ENCODE measurements at places on chromosomes 4 and X.
A peak's percentile ranks its signal among the peaks of the same experiment; 100 is the strongest.

DNA sequence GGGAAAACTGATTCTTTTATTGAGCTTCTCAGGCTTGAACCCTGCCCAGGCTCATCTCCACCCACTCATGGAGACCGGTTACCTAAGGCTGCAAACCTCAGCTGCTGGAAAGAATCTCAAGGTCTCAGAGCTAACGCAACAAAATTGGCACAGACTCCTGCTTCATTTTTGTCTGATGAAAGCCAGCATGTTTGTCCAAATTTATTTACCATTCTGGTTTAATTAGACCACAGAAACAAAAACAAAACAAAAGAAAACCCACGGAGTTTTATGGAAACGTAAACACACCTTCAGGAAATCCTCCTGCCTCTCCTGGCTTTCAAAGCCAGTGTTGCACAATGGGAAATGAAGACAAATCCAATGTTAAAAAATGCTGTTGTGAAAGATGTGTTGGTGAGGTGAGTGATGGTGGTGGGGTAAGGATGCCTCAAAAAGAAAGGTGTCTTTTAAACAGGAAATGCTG is 56.4 kb upstream of the PDLIM3 start:
- no peak for DNase-seq

DNA sequence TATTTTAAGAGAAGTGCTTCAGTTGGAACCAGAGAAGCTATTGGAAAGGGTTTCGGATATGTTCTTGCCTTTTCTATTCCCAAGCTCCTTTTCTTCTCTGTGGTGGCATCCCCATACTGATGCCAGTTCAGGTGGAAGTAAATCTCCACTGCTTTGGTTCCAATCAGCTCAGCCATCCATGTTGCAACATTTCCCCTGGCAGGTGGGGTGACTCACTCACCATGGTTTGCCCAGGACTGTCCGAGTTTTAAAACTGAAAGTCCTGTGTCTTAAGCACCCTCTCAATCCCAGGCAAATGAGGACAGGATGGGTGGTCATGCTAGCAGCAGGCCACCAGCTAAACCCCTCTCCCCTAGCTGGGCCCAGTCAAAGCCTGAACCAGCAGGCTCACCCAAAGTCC is 15.1 kb downstream of the RAI2 start:
- no peak for DNase-seq

DNA sequence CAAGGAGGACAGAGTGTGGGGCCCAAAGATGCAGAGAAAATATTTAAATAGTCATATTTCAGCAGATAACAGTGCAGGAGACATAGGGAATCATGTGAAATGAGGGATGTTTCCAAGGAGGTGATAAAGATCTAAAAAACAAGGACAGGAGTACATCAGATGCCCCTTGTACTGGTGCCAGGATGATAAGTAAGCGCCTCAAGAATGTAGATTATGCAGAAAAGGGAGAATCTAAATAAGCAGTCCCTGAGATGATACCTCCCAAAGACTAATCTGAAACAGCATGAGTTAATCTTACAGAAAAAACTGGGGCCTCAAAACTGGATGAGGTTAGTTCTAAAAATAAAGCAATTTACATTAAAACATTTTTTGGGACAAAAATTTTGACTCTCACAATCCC is 136.1 kb upstream of the WDFY3 start:
- peak; percentile 85 for DNase-seq

GRCh38 chrX:40080894-40081678 is 16.7 kb downstream of the BCOR start:
- DNase-seq: no peak

GRCh38 chr4:2259036-2259540 is 2.8 kb downstream of the MXD4 start:
- no peak for DNase-seq

GRCh38 chrX:10467793-10468192 is 152.6 kb downstream of the MID1 start:
- DNase-seq: peak; percentile 77

GRCh38 chrX:133859336-133859735 is 126.1 kb downstream of the GPC3 start:
- DNase-seq: no peak

- no peak for DNase-seq
These were observed 137.0 kb downstream of the PPP3CA start for GRCh38 chr4:101210331-101210730.

GRCh38 chr4:89422441-89422990 is 114.9 kb upstream of the GPRIN3 start:
- no peak for DNase-seq

GRCh38 chr4:94181815-94182214 is 25.9 kb upstream of the SMARCAD1 start:
- DNase-seq: no peak

DNA sequence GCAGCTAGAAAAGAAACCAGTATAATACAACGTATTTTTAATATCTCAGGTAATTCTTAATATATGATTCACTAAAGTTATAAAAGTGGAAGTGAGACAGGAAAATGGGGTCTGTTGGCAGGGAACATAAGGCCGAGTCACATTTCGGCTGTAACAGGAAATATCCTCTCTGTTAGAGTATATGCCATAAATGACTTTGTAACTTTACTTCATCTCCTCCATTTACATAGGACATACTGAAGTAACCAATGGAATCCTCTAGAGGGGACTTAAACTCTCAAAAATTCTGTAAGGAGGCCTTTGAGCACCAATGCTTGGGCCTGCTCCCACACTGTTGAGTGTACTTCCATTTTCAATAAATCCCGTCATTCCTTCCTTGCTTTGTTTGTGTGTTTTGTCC is 71.3 kb downstream of the ANKRD17 start:
- DNase-seq: peak; percentile 35

DNA sequence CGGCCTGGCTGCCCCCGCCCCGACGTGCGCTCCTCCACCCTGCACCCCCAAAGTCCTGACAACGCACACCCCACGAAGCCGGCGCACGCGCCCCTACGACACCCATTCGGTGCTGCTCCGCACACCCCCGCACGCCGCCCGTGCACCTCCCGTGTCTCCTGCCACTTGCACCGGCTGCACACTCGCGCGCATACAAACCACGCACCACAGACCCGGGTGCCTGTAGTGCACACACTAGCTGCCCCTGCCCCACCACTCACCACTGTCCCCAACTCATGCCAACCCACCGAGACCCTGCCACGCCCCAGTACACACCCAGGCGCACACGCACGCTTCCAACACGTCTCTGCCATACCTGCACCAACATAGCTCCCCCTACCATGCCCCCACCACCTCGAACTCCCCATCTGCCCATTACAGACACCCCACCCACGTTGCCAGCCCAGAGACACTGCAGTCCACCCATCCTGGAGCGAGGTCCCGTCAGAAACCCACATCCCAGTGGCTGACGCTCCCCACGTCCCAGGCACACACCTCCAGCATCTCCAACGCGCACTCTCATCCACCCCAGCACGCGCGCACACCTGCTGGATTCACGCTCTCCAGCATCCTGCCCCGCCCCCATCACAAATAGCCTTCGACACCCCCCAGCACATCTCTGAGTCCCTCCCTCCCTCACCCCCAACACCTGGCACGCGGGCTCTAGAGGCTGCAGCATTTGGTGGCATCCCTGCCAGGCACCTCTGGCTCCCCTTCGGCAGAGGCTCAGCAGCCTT is 4.2 kb upstream of the DUSP9 start:
- no peak for DNase-seq

DNA sequence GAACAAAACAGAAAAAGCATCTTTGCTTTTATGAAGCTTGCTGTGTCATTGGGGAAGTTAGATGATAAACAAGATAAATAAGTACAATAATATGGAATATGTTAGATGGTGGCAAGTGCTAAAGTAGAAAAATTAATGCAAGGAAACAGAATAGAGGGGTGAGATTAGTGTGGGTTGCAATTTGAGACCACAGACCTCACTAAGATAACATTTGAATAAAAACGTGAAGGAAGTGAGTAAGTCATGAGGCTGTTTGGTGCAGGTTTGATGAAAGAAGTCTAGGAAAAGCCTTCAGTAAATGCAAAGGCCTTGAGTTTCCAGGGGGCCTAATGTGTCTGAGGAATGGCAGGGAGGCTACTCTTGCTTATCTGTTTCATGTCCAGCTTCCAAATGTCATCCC is 102.5 kb downstream of the CFAP299 start:
- no peak for DNase-seq

GRCh38 chr4:140113653-140114052 is 40.3 kb downstream of the MAML3 start:
- DNase-seq: no peak

- no peak for DNase-seq
These were observed 217.5 kb upstream of the GYPA start for GRCh38 chr4:144357975-144358374.

GRCh38 chr4:112511093-112511802 is 4.7 kb downstream of the NEUROG2 start:
- no peak for DNase-seq

- no peak for DNase-seq
These were observed 3.3 kb upstream of the DUSP9 start for GRCh38 chrX:153643431-153644351.

DNA sequence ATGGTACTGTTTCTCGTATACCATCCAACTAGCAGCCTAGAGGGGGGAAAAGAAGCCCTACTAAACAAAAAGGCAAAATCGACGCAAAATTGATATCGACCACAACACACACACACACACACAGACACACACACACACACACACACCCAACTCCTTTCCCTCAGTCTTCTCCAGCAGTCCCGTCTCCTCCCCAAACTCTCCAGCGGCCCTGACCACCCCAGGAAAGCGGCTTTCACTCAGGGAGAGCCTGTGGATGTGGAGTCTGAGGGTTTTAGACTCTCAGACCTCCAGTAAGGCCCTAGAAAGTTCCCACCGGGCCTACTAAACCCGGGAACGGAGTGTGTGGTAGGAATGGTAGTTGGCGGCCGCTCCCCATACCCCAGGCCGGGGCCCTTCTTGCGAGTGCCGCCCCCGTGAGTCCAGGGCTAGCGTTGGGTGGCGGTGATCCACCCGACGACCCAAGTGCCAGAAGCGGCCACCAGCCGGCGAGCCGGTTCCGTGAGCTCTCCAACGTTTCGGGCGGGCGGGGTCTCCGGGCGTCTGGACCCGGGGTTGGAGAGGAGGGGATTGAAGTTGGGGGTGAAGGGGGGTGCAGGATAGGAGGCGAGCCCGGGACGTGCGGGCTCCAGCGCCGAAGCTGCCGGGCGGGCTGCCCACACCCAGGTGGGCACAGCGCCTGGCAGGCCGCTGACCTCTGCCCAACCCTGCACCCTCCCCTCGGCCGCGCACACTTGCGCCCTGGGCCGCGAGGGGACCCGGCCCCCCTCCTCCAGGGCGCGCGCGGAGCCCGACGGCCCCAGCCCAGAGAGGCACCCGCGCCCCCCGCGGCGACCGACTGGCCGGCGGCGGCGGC is 13.7 kb downstream of the ARX start:
- no peak for DNase-seq

GRCh38 chr4:98773638-98774037 is 115.2 kb upstream of the TSPAN5 start:
- DNase-seq: no peak

DNA sequence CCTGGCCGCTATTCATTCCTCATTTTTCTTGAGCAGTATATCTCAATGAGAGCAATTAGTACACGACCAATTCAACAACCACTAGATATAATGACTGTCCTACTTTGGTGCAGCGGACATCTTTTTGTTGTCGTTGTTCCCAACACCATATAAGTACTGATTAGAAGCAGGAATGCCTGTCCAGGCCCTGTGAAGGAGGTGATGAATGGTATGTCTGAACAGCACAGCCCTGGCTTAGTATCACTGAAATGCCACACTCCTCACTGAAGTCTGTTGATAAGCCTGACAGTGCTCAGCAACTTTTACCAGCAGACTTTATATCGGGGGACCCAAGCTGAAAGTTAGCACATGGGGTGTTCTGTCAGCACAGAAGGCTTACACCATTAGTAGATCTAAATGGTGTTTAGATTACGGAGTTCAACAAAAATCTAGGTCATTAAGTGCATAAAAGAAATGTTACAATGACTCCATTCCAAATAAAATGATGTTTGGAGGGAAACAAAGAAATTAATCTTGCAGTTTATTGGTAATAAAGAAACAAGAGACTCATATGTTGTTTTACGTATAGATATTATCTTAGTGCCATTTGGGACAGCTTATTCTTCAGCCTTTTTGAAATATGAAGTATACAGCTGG is 228.3 kb upstream of the TTC29 start:
- DNase-seq: no peak

DNA sequence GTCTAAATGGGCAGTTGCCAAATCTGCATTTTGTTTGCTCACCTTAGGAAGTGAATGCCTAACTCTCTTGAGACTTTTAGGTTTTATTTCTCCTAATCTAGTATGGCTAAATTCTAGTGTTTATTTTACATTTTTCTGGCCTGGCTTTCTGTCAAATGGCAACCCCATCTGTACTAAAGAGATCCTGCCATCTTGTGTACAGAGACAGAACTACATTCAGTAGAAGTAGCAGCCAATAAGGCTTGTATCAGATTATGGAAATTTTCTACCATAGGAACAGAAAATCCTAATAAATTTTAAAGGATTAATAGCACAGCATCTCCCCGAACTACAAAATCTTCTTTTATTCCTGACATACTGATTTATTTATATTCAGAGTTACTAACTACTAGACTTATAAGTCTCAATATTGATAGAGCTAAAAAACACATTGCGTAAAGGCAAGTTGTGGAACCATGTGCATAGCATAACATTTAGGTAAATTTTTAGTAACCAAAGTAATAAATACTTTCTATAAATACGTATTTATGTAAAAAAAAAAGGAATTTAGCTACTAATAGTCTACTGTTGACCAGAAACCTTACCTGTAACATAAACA is 45.5 kb downstream of the TMEM144 start:
- DNase-seq: peak; percentile 48

- DNase-seq: no peak
These were observed 66.3 kb upstream of the ADGRG2 start for GRCh38 chrX:19188566-19188965.

DNA sequence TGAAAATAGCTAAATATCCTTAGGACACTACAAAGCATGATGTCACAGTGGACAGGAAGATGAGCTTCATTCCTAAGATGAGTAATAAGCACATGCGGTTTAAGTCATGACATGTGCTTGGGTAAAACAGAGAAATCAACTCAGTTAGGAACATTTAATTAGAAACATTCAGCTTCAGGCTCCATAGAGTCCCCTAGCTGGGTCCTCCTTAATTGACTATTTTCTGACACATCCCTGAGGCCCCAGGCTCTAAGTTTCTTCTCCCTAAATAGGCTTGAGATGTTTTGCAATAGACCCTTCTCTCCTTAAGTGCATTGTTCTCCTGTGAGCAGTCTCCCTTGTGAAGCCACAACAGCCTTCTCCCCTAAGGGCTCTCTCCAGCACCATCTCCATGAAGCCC is 70.4 kb upstream of the ANXA3 start:
- DNase-seq: peak; percentile 91

- DNase-seq: no peak
These were observed 115.1 kb downstream of the NDST4 start for GRCh38 chr4:114998316-114998715.

- no peak for DNase-seq
These were observed 55.8 kb downstream of the FNIP2 start for GRCh38 chr4:158824425-158825274.

GRCh38 chr4:114729068-114729738 is 130.6 kb downstream of the UGT8 start:
- no peak for DNase-seq

DNA sequence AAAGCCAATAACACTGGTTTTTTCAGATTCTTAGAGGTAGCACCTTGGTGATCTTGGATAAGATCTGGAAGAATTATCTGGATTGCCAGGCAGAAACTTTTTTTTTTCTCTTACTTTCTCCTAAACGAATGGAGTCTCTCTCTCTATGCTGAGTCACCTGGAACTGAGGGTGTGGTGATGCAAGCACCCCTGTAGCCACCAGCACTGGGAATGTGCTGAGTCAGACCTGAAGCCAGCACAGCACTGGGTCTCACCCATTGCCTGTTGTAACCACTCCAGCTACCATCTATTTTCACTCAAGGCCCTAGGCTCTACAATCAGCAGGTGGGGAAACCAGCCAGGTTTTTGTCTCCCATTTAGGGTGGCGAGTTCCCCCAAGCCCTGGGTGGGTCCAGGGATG is 923.8 kb downstream of the RAPGEF2 start:
- DNase-seq: no peak
